ENCODE measurements at places on chromosomes 12 and 14. TPM values are rescaled to one million over a fixed set of nuclear protein-coding genes. Genes with fewer than 3 reads are reported as not detected.

GRCh38 chr14:83746336-83746735 is 1783.6 kb upstream of the FLRT2 start:
- H3K36me3 ChIP-seq: no peaks in the 10 kb centered on the region
- no peak overlapping the region for H3K4me3 ChIP-seq
- no peaks in the 10 kb centered on the region for H3K27me3 ChIP-seq
- DNase-seq: no peak
- H3K4me1 ChIP-seq: no peaks in the 10 kb centered on the region
- H3K27ac ChIP-seq: no peak overlapping the region

The CLEC14A gene
- total RNA-seq: not detected

DNA sequence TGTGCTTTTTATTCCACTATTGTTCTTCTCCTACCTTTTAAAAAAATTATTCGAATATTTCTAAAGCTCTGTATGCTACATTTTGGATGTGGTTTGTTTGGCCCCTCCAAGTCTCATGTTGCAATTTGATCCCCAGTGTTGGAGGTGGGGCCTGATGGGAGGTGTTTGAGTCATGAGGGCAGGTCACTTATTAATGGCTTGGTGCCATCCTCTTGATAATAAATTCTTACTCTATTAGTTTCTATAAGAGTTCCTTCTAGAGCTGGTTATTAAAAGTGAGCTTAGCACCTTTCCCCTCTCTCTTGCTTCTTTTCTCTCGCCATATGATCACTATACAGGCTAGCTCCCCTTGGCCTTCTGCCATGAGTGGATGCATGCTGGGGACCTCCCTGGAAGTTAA is 445.6 kb upstream of the PDE3A start:
- H3K4me1 ChIP-seq: no peaks in the 10 kb centered on the region
- DNase-seq: no peak
- H3K36me3 ChIP-seq: no peaks in the 10 kb centered on the region
- no peak overlapping the region for H3K27ac ChIP-seq

GRCh38 chr12:42326541-42327226 is 717 bp downstream of the PPHLN1 start:
- DNase-seq: peak; percentile 9
- H3K36me3 ChIP-seq: peaks cover 14% of the 10 kb centered on the region
- H3K27ac ChIP-seq: peak overlapping the region; percentile 99
- H3K27me3 ChIP-seq: no peaks in the 10 kb centered on the region
- peak overlapping the region; percentile 94 for H3K4me3 ChIP-seq

GRCh38 chr12:111411185-111411764 is 5.6 kb downstream of the SH2B3 start:
- no peak overlapping the region for H3K4me3 ChIP-seq
- peaks cover 76% of the 10 kb centered on the region for H3K4me1 ChIP-seq
- no peaks in the 10 kb centered on the region for H3K27me3 ChIP-seq
- DNase-seq: no peak

GRCh38 chr12:131589221-131589897 is 121.5 kb upstream of the SFSWAP start:
- H3K27me3 ChIP-seq: no peaks in the 10 kb centered on the region
- H3K4me3 ChIP-seq: no peak overlapping the region
- H3K4me1 ChIP-seq: peaks cover 16% of the 10 kb centered on the region
- no peaks in the 10 kb centered on the region for H3K36me3 ChIP-seq

DNA sequence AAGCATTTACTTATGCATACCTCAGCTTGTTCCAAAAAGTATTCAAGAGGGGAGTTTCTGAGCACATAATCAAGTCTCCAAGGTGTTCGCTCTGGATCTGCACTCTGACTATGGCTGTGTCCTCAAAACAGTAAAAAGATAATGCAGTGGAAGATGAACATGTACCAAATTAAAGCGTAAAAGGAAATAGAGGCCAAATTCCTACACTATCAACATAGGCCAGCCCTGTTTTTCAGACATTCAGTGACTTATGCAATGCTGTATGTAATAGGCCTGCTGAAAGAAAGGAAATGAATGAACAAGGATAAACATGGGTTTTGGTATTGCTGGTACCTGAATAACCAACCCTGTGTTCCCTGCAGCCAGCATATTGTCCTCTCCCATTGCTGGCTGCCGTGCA is 115.7 kb downstream of the SAMD4A start:
- no peak overlapping the region for H3K27ac ChIP-seq
- H3K4me1 ChIP-seq: peaks cover 16% of the 10 kb centered on the region
- H3K27me3 ChIP-seq: peaks cover 19% of the 10 kb centered on the region
- peaks cover 2% of the 10 kb centered on the region for H3K36me3 ChIP-seq
- DNase-seq: no peak
- H3K4me3 ChIP-seq: no peak overlapping the region

- peaks cover 1% of the 10 kb centered on the region for H3K36me3 ChIP-seq
- H3K27ac ChIP-seq: no peak overlapping the region
- no peak for DNase-seq
- H3K4me3 ChIP-seq: no peak overlapping the region
- no peaks in the 10 kb centered on the region for H3K27me3 ChIP-seq
Observed at GRCh38 chr12:87585882-87586557, 443.2 kb downstream of the C12orf50 start.

DNA sequence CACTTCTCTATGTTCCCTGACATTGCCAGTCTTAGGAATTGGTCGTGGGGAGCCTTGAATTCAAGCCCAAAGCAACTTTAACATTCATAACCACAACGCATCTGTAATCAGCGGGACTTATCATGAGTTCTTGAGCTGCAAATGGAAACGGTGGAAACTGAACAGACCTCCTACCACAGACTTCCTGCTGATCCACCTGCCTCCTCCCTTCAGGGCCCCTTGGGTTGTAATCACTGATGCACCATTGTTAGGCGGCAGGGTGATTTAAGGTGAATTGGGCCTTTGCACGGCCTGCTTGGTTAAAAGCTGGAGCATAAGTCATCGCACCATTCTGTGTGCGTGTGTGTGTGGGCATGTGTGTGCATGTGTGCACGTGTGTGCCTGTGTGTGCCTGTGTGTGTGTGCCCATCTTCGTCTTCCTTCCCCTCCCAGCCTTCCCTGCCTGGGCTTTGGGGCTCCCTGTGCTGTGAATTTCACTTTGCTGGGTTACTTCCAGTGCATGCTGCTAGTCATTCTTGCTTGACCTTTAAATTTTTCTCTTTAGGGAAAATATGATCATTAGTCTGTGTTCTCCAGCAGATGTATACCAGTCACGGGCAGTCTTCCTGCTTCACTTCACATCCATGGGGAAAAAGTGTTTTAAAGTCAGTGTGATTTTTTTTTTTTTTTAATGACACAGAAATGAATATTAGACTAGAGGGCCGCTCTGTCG is 29.1 kb downstream of the CHST11 start:
- peak overlapping the region; percentile 49 for H3K4me3 ChIP-seq
- peaks cover 64% of the 10 kb centered on the region for H3K36me3 ChIP-seq
- peaks cover 94% of the 10 kb centered on the region for H3K4me1 ChIP-seq
- DNase-seq: peak; percentile 68
- peak overlapping the region; percentile 86 for H3K27ac ChIP-seq
- H3K27me3 ChIP-seq: no peaks in the 10 kb centered on the region

- H3K4me1 ChIP-seq: peaks cover 86% of the 10 kb centered on the region
- peak; percentile 28 for DNase-seq
- no peak overlapping the region for H3K4me3 ChIP-seq
- peaks cover 4% of the 10 kb centered on the region for H3K27me3 ChIP-seq
- H3K36me3 ChIP-seq: peaks cover 45% of the 10 kb centered on the region
- peak overlapping the region; percentile 41 for H3K27ac ChIP-seq
Observed at GRCh38 chr12:108570743-108571608, 8.6 kb downstream of the ISCU start.

DNA sequence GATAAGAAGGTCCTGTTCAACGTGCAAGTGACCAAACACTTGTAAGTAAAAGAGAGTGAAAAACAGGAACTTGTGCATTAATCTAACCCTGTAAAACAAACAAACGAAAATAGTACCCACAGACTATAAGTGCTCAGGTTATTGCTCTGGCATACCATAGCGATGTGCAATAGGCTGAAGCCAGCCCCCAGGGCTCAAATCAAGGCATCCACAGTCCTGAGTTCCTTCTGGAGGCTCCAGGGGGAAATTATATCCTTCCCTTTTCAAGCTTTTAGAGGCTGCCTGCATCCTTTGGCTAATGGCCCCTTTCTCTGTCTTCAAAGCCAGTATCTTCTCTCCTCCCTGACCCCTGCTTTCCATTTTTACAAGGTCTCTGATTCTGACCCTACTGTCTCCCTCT is 8.1 kb upstream of the CMAS start:
- H3K27me3 ChIP-seq: no peaks in the 10 kb centered on the region
- no peak overlapping the region for H3K4me3 ChIP-seq
- DNase-seq: no peak
- no peaks in the 10 kb centered on the region for H3K36me3 ChIP-seq

GRCh38 chr12:91203610-91204009 is 21.0 kb upstream of the DCN start:
- no peak for DNase-seq
- no peaks in the 10 kb centered on the region for H3K36me3 ChIP-seq
- H3K4me3 ChIP-seq: no peak overlapping the region
- no peaks in the 10 kb centered on the region for H3K27me3 ChIP-seq

- no peaks in the 10 kb centered on the region for H3K36me3 ChIP-seq
- no peak overlapping the region for H3K27ac ChIP-seq
- no peak for DNase-seq
- no peaks in the 10 kb centered on the region for H3K4me1 ChIP-seq
Observed at GRCh38 chr14:99566009-99566389, 38.0 kb downstream of the CCDC85C start.

DNA sequence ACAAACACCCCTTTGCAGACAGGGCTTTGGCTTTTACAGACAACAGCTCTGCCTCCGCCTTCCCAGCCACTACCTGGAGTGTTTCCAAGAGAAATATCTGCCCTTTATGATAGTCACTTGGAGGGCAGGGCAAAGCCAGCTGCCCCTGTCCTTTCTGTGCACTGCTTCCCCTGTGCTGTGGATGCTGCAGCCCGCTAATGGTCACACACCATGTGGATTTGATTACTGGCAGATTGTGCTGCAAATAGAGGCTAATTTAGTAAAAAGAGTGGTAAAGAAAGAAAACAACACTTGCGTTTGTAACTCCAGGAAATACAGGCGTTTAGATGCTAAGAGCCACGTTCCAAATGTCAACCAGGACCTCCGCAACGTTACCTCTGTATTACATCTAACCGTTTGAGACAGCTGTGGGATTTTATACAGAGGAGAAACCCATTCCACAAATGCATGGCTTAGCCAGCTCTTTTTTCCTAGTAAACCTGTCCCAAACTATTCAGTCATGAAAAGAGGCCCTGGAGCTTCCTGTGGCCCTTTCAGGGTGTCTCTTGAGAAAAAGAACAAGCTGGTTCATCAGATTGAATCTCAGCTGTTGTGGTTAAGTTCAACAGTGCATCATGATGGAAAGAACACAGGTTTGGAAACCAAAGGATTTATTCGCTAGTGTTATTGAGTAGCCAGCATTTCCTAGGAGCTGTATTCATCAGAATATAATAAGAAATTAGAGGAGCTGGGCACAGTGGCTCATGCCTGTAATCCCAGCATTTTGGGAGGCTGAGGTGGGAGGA is 30.1 kb upstream of the PWP1 start:
- DNase-seq: no peak
- H3K27me3 ChIP-seq: no peaks in the 10 kb centered on the region
- no peak overlapping the region for H3K4me3 ChIP-seq
- peaks cover 13% of the 10 kb centered on the region for H3K36me3 ChIP-seq
- no peak overlapping the region for H3K27ac ChIP-seq

Data from activated CD4-positive, alpha-beta T cell treated with anti-CD3 and anti-CD28 coated beads, Interleukin-2, amount 10 ng/mL, durations not matched to agents 7 days and 5 days (primary cell).